ENCODE measurements at places on chromosomes 16 and 17.

DNA sequence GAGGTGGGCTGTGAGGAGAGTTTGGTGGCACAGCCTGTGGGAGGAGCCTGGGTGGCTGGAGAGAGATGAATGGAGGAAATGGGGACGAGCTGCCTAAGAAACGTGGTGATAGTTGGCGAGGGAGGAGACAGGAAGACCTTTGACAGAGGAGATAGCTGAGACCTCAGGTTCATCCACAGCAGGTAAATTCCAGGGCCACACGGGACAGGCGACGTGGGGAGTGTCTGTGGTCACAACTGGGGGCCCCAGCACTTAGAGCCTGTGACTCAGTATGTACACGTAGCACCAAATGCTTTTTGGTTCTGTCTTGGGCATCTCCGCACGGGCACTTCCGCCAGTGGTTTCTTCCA, 7.7 kb downstream of the MINK1 start:
- no peak for DNase-seq

DNA sequence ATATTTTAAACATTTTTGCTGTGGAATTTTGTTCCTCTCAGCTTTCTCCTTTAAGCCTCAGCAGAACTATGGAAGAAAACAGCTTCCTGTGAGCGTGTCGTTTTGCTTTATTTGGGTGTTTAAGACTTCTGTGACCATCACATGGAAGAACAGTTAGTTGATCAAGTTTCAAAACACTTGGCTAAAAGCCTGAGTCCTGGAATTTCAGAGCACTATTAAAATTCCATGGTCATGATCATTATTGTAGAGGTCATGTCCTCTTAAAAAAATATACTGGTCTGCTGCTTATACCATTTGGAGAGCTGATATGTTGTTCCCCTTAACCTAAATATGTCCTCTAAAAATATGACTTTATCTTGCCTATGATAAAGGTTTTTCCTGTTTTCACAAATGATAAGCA, 12.6 kb upstream of the CDR2 start:
- DNase-seq, result no peak

- no peak for DNase-seq
These were observed 919 bp upstream of the CBX1 start for GRCh38 chr17:48102043-48102750.

- DNase-seq, result no peak
These were observed 53.0 kb downstream of the IRX3 start for GRCh38 chr16:54233615-54234014.

- no peak for DNase-seq
These were observed 146.4 kb downstream of the CHD9NB start for GRCh38 chr16:52906281-52906680.

GRCh38 chr17:21167303-21167702, 40.5 kb downstream of the DHRS7B start:
- no peak for DNase-seq

- no peak for DNase-seq
These were observed 83.9 kb upstream of the FBXO47 start for GRCh38 chr17:39051001-39051585.

- peak; percentile 19 for DNase-seq
These were observed 224.2 kb downstream of the PARN start for GRCh38 chr16:14405611-14406537.

GRCh38 chr16:86245351-86245750, 265.0 kb upstream of the FOXF1 start:
- DNase-seq, result no peak
